Activated CD4-positive, alpha-beta T cell treated with anti-CD3 and anti-CD28 coated beads for 36 hours (primary cell): ENCODE measurements at places on chromosomes 7 and 10.

GRCh38 chr7:90897961-90898469 lies 301.9 kb downstream of the CDK14 start:
- no peak for DNase-seq

- no peak for DNase-seq
Measured at GRCh38 chr7:128710481-128710880, 28.7 kb upstream of the CALU start.

- DNase-seq: no peak
Measured at GRCh38 chr7:55190511-55191160, 171.8 kb downstream of the EGFR start.

GRCh38 chr10:116521424-116522290 lies 24.1 kb upstream of the PNLIP start:
- peak; percentile 47 for DNase-seq

- DNase-seq: no peak
Measured at GRCh38 chr10:52424341-52424740, 110.3 kb downstream of the DKK1 start.

DNA sequence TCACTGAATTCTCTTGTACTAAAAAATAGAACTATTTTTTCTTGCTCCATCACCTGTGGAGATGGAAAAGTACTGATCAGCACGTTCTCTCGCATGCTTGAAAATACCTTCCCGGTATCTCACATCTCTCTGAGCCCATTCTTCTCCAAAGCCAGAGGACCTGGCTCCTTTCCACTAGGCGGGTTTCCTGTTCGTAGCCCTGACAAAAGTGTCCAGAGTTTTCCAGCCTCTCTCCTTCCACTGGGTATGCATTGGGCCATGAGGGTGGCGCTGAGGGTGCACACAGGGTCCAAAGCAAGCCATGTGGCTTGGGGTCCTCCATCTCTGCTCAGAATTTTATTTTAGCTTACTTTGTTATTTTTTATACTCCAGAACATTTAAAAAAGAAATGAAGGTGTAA lies 16.3 kb upstream of the SRGN start:
- no peak for DNase-seq

GRCh38 chr10:22303461-22303860 lies 12.7 kb upstream of the COMMD3 start:
- DNase-seq: no peak

- no peak for DNase-seq
Measured at GRCh38 chr7:34184466-34184865, 279.1 kb downstream of the BMPER start.

DNA sequence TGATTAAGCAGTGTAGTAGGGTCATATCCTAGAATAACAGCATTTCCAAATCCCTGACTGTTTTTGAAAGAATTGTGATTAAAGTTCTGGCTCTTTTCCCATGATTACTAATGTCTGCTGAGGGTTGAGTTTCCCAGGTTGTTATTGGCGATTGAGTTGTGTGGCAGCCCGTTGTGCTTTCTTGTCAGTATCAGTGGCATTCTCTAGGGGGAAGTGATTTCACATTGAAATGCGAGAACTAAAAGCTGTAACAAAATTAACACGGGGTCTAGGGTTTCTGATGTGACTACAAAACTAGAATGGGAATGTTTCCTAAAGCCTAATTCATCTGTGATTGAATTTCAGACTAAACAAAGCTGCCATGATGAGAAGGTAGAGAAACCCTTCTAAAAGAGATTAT lies 349.4 kb downstream of the EXOC4 start:
- DNase-seq: no peak

- no peak for DNase-seq
Measured at GRCh38 chr7:131381069-131381838, 53.6 kb downstream of the MKLN1 start.
